ENCODE measurements at places on chromosomes 2 and 18. TPM values are rescaled to one million over a fixed set of nuclear protein-coding genes. Genes with fewer than 3 reads are reported as not detected.

EML6 gene
- 0.30 TPM for total RNA-seq

CERS6 gene
- total RNA-seq, result 12.9 TPM

HOXD13 gene
- total RNA-seq, result not detected

TEX44 gene
- total RNA-seq, result not detected

MAPRE2 gene
- 83.8 TPM for total RNA-seq

GNAL gene
- 0.07 TPM for total RNA-seq

PPP1R1C gene
- not detected for total RNA-seq

SNTG2 gene
- 0.57 TPM for total RNA-seq

RGPD4 gene
- 0.19 TPM for total RNA-seq

CIB4 gene
- not detected for total RNA-seq

TGFA gene
- 0.18 TPM for total RNA-seq
